ENCODE measurements at places on chromosomes 6 and 20.
A peak's percentile ranks its signal among the peaks of the same experiment; 100 is the strongest.

DNA sequence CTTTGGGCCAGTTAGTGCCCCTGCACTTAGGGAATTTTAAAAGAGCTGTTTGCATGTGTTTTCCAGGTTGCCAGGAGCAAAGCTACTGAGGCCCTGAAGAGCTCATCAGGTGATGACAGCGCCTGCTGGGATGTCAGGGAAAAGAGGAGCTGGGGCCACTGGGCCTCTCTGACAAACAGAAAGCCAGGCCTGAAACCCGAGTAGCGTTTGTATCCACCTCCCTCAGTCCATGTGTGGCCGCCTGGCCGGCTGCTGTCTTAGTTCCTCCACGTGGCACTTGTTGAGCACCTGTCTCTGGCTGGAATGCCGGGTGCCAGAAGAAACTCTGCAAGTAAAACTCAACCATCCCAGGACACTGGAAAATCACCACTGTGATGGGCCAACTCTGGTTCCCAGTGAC, 601.2 kb downstream of the CDH26 start:
- DNase-seq, result no peak

GRCh38 chr6:42211726-42212125, 5.9 kb downstream of the MRPS10 start:
- DNase-seq, result no peak

- DNase-seq, result no peak
Measured at GRCh38 chr20:23298926-23299672, 51.5 kb upstream of the NXT1 start.

DNA sequence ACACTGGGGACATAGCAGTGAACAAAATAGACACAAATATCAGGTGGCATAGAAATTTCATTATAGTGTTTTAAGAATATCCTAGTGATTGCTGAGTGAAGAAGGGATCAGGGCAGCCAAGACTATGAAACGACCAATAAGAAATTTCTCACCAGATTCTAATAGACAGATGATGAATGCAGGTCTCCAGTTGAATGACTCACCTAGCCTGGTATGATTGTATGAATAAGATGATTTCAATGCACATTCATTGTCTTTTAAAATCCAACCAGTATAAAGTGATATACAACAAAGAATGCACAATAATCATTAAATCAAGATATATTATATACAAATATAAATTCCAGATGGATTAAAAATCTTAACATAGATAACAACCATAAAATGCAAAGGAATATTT, 124.5 kb upstream of the TENT5A start:
- DNase-seq, result no peak

DNA sequence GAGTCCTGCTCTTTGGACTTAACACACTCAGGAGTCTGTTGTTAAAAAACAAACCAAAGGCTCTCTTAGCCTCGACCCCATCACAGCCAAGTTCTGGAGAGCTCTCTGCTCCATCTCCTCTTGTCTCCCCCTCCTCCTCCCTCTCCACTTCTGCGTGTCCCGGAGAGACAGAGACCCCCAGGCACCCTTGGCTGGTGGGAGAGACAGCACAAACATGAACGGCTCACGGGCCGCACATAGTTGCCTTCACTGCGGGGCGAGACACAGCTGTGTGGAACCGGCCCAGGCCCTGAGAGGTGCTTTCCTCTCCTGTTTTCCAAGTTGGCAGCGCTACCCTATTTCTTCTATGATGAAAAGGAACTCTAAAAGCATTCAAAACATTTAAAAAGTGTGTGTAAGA, 23.3 kb upstream of the MYT1 start:
- DNase-seq, result no peak

GRCh38 chr20:37992802-37993409, 40.4 kb downstream of the TTI1 start:
- DNase-seq, result peak; percentile 71
